GM12892 (cell line): ENCODE measurements at places on chromosomes 7 and 10.
A peak's percentile ranks its signal among the peaks of the same experiment; 100 is the strongest.

- peak; percentile 41 for DNase-seq
These were observed 453.1 kb downstream of the SORCS1 start for GRCh38 chr10:106711313-106711906.

- no peak for DNase-seq
These were observed 91.6 kb downstream of the ELMO1 start for GRCh38 chr7:37356911-37357636.

- no peak for DNase-seq
These were observed 42.6 kb downstream of the TMEM270 start for GRCh38 chr7:73903321-73904218.

- DNase-seq, result no peak
These were observed 62.8 kb downstream of the TACC2 start for GRCh38 chr10:122051609-122052385.

GRCh38 chr10:22321924-22322640 lies 1.2 kb downstream of the BMI1 start:
- DNase-seq, result no peak

- DNase-seq, result no peak
These were observed 22.5 kb upstream of the TIAL1 start for GRCh38 chr10:119619215-119619614.

DNA sequence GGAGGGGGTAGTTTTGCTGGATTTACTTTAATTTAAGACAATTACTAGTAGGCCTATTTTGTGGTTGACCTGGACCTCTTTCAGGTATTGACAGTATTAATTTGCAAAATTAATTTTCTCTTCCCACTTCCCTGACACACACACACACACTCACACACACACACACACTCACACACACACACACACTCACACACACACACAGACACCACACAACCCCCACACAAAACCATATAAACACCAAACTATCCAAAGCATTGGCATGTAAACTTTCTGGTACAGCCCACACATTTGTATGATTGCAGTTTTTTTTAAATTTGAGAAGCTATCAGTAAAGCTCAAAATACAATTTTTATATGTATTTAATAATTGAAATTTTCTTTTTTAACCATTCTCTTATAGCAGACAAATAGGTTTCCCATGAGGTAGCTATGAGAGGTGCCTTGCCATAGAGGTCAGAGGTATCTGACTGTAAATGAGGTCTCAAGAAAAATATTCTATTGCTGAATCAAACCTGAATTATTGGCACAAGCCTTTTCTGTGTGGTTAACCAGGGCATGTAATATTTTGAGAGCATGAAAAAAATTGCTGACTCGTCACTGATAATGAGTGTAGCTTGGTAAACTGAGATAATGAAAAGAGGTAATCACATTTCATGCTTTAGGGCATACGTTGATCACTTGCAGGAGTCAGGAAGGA lies 306.5 kb downstream of the GATA3 start:
- DNase-seq, result no peak

- no peak for DNase-seq
These were observed 22.0 kb upstream of the HGF start for GRCh38 chr7:81791568-81792518.

DNA sequence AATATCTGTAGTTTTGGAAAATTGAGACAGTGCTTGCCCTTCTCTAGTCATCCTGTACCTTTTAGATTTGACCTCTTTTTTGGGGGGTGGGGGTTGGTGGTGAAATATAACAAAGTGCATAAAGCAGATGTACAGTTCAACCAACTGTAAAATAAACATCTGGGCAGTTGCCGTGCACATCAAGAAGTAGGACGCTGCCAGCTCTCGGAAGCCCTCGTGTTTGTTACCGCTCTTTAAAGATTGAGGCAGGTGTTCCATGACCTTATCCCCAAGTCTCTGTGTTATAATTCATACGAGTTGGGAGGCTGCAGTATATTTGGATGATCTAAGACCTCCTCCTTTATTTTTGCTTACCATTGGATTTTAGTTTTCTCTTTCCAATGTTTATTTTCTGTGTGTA lies 55.1 kb downstream of the SDK1 start:
- no peak for DNase-seq

DNA sequence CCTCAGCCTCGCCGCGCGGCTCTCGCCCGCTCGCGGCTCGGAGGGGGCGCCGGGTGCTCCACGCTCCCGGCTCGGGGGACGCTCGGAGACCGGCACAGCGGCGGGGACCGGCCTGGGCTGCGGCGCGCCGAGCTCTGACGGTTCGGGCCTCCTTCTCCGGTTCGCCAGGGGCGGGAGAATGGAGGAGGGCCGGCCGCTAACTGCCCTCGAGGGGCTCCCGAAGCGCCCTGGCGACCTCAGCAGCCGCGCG lies 232 bp upstream of the GRID1 start:
- peak; percentile 62 for DNase-seq

DNA sequence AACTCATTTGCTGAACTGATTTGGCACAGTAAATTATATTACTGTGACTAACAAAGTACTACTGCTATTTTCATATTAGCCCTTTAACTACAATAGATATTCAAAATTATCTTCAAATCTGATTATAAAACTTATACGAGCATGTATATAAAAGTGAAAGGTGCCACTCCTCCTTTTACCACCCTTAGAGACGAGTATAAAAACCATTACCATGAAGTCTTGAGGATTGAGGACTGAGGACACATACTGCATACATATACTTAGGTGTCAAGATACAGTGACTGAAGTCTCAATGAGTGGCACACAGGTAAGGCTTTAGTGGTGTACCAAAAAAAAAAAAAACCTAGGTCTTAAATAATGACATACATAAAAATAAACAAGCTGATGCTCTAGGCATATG lies 98.6 kb downstream of the DNAJC1 start:
- DNase-seq, result no peak

- no peak for DNase-seq
These were observed 24.5 kb upstream of the ZNF488 start for GRCh38 chr10:47408606-47409005.

DNA sequence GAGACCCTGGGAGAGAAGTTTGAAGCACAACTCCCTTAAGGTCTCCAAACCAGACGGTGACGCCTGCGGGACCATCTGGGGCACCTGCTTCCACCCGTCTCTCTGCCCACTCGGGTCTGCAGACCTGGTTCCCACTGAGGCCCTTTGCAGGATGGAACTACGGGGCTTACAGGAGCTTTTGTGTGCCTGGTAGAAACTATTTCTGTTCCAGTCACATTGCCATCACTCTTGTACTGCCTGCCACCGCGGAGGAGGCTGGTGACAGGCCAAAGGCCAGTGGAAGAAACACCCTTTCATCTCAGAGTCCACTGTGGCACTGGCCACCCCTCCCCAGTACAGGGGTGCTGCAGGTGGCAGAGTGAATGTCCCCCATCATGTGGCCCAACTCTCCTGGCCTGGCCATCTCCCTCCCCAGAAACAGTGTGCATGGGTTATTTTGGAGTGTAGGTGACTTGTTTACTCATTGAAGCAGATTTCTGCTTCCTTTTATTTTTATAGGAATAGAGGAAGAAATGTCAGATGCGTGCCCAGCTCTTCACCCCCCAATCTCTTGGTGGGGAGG lies 10.8 kb downstream of the SERPINE1 start:
- no peak for DNase-seq

DNA sequence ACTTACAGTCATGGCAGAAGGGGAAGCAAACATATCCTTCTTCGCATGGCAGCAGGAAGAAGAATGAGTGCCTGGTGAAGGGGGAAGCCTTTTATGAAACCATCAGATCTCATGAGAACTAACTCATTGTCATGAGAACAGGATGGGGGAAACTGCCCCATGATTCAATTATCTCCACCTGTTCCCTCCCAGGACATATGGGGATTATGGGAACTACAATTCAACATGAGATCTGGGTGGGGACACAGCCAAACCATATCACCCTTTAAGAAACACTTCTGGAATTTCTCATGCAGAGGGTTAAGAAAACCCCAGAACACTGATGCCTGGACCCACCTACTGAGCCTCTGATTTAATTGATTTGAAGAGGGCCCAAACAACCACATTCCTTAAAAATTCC lies 63.3 kb upstream of the DNAJB12 start:
- no peak for DNase-seq

GRCh38 chr7:148021507-148022045 lies 569.0 kb upstream of the C7orf33 start:
- no peak for DNase-seq

DNA sequence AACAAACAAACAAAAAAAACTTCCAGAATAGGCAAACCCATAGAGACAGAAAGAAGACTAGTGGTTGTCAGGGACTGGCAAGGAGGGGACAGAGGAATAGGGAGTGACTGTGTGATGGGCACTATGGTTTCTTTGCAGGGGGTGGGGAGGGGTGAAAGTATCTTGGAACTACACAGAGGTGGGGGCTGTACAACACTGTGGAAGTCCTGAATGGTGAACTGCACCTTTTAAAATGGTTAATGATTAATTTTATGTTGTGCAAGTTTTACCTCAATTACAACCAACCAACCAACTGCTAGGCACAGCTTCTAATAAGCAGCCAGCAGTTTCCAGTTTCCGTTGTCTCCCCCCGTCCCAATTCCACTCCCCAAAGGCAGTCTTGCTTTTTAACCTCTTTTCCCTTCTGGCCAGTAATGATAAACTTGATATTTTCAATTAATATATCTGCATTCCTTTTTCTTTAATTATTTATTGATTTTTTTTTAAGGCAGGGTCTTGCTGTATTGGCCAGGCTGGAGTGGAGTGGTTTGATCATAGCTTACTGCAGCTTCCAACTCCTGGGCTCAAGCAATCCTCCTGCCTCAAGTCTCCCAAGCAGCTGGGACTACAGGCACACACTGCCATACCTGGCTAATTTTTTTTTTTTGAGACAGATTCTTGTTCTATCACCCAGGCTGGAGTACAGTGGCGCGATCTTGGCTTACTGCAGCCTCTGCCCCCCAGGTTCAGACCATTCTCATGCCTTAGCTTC lies 46.8 kb downstream of the HIP1 start:
- DNase-seq, result no peak

- DNase-seq, result no peak
These were observed 254.8 kb downstream of the PHF14 start for GRCh38 chr7:11228515-11228914.

DNA sequence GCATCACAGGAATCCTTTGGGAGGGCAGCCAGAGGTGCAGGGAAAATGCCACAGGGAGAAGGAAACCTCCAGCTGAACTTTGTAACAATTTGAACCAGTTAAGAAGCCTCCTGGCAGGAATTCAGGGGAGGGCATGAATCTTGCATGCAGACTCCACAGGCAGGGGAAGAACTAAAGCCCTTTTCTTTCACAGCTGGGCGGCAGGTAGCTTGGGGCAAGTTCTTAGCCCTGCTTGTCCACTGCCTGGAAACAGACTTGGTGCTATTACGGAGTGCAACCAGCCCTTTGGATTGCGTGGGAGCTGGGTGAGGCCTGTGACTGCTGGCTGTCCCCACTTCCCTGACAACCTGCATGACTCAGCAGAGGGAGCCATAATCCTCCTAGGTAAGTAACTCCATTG lies 51.7 kb upstream of the ADAM12 start:
- no peak for DNase-seq

GRCh38 chr10:126905776-126906703 lies 812 bp downstream of the DOCK1 start:
- DNase-seq, result no peak

- DNase-seq, result no peak
These were observed 58.8 kb downstream of the SHH start for GRCh38 chr7:155753446-155753965.

GRCh38 chr7:142108728-142109505 lies 2.6 kb upstream of the MGAM2 start:
- no peak for DNase-seq

- no peak for DNase-seq
These were observed 286.8 kb downstream of the PARD3 start for GRCh38 chr10:34528320-34528719.
